Keratinocyte (primary cell): ENCODE measurements at places on chromosomes 2 and 18. TPM values are rescaled to one million over a fixed set of nuclear protein-coding genes. Genes with fewer than 3 reads are reported as not detected.
A peak's percentile ranks its signal among the peaks of the same experiment; 100 is the strongest.

DNA sequence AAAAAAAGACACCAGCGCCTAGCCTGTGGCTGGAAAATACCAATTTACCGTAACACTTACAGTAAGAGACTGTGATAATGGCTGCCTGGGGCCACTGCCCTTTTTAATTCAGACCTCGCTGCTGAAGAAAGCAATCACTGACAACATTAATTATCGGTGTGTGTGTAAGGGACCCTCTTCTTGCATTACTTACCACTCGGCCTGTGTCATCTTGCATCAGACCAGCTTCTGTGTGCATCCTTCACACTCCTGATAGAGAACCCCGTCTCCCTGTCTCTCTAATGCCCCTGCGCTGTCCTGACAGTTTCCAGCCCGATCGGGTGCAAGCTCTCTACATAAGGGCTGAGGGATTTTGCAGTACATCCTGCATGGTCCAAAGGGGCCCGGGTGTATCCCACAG, 124.4 kb downstream of the ZNF516 start:
- no peak for DNase-seq

The FER1L5 gene
- 0.01 to 0.03 TPM (median 0.01 TPM) in 3 replicates for polyA plus RNA-seq

GRCh38 chr2:238425979-238426567, 654 bp upstream of the ASB1 start:
- DNase-seq: no peak

DNA sequence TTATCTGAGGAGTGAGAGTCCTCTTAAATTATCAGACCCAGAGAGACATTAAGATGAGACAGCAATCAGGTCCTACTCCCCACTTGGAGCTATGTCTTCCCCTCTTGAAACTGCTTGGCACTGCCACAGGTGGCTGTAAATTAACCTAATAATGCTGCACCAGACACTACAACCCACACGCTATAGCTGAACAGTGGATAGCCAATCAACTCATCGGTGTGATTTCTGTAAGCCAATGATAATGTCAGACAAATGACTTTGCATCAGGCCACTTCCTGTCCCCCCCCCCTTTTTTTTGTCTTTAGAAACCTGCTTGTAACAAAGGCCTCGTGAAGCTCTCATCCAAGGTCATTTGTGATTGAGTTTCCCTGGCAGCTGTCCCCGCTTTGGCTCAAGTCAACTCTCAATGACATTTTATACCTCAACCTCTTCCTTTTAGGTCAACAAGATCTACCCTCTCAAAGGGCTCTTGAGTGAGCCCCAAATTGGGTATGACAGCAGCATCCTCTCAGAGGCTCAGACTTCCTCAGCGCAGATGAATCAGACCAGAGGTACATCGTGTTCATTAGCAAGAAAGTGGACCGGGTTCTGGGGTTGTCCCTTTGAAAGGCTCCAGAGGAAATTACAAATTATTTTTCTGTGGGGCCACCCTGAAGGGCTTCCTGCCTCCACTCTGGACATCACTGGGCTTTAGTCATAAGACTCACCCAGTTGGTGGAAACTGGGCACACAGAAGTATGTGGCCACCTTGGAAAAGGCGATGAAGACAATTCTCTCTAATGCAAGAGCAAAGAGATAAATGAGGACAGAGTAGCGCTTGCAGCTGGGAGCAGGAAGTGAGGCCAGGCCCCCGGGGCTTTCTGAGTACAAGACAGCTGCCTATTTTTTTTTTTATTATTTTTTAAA, 73.6 kb downstream of the COPS8 start:
- no peak for DNase-seq

The LIPG gene
- 200 to 263 TPM (median 241 TPM) in 3 replicates for polyA plus RNA-seq

- DNase-seq: no peak
These were observed 738.5 kb downstream of the CNTNAP5 start for GRCh38 chr2:124763611-124764010.

DNA sequence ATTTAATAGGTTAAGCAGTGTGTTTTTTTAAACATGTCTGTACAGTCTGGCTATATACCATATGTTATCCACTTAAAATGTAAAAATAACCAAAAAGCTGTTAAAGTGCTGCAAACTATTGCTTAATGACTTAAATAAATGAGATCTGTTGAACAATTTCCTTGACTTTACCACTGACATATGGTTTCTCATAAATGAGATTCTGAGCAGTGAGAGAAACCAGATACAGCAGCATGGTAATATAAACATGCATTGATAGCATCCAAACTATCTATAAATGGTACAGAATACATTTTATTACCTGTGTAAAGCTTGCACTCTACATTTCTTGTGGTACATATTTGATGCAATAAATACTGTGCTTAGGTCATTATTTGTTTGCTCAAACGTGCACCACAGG, 36.3 kb upstream of the TTC21B start:
- no peak for DNase-seq

GRCh38 chr2:164479460-164479859, 141.8 kb downstream of the GRB14 start:
- no peak for DNase-seq

The KCNJ13 gene
- polyA plus RNA-seq: not detected in 3 replicates

The MAP3K19 gene
- polyA plus RNA-seq: not detected in 3 replicates

GRCh38 chr18:13611142-13611600, 115.2 kb downstream of the FAM210A start:
- DNase-seq: no peak

GRCh38 chr2:204255071-204255470, 290.2 kb upstream of the PARD3B start:
- no peak for DNase-seq

The CMPK2 gene
- polyA plus RNA-seq: 0.85 to 3.1 TPM (median 1.5 TPM) in 3 replicates

DNA sequence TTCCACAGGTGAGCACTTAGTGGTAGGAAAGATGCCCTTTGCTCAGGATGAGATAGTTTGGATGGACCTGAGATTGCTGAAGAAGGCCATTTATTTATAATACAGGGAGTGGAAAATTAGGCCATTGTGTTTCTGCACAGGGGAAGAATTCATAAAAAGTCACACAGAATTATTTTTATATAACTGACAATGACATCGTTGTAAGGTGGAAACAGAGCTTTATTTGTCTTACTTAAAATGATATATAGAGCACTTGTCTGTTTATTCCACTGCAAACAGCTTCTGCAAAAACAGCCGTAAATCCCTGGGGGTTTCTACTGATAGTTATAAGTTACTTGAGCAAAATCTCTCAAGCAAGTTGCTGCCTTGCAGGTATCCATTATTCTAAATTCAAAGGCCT, 158.1 kb upstream of the ZNF521 start:
- DNase-seq: no peak

DNA sequence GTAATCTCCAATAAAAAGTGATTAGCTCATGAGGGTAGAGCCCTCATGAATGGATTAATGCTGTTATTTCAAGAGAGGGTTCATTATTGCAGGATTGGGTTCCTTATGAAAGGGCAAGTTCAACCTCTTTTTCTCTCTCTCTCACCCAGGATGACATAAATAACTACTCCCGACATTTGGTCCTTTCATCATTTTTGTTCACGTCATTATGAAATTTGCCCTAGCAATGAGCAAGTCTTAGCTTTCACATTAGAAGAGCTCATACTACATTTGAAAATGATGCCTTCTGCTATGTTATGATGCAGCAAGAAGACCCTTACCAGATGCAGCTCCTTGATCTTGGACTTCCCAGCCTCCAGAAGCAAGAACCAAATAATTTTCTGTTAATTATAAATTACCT, 152.5 kb downstream of the ICOS start:
- no peak for DNase-seq

GRCh38 chr2:34388446-34388845, 789.3 kb upstream of the FAM98A start:
- DNase-seq: no peak

DNA sequence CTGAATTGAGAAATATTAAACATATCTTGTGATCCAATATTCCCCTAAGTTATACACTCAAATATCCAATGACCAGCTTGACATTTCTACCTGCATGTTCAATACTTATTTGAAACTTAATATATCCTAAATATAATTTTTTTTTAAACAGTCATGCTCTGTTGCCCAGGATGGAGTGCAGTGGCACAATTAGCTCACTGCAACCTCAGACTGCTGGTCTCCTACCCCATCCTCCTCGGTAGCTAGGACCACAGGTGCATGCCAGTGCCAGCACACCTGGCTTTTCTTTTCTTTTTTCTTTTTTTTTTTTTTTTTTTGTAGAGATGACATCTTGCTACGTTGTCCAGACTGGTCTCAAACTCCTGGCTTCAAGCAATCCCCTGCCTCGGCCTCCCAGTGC, 4.2 kb downstream of the KYNU start:
- no peak for DNase-seq

The GREB1L gene
- polyA plus RNA-seq: 2.8 to 5.5 TPM (median 5.1 TPM) in 3 replicates

GRCh38 chr2:144824306-144825080, 304.6 kb upstream of the ZEB2 start:
- peak; percentile 19 for DNase-seq
